Type B pancreatic cell (in vitro differentiated cells): ENCODE measurements at places on chromosomes 7 and 10. TPM values are rescaled to one million over a fixed set of nuclear protein-coding genes. Genes with fewer than 3 reads are reported as not detected.

- no peaks in the 10 kb centered on the region for H3K36me3 ChIP-seq
- no peak overlapping the region for H3K27ac ChIP-seq
- H3K4me3 ChIP-seq, result no peak overlapping the region
Measured at GRCh38 chr7:107810626-107811025, 7.6 kb upstream of the SLC26A3 start.

Gene CPED1
- total RNA-seq, result 0.88 and 45.4 TPM in 2 replicates

GRCh38 chr10:43307306-43307705 is 40.4 kb upstream of the RASGEF1A start:
- peaks cover 9% of the 10 kb centered on the region for H3K4me1 ChIP-seq
- peak; percentile 44 for DNase-seq
- no peak overlapping the region for H3K27ac ChIP-seq
- peaks cover 39% of the 10 kb centered on the region for H3K27me3 ChIP-seq
- H3K4me3 ChIP-seq, result no peak overlapping the region

Gene IKZF1
- total RNA-seq, result 1.0 and 2.0 TPM in 2 replicates

GRCh38 chr7:138755331-138755747 is 42.5 kb upstream of the TMEM213 start:
- H3K27ac ChIP-seq, result no peak overlapping the region
- no peaks in the 10 kb centered on the region for H3K36me3 ChIP-seq
- H3K27me3 ChIP-seq, result no peaks in the 10 kb centered on the region
- no peak overlapping the region for H3K4me3 ChIP-seq

Gene ERVW-1
- 0.12 and 1.2 TPM in 2 replicates for total RNA-seq
